Head of caudate nucleus (tissue), 42 donors: ENCODE measurements at places on chromosomes 7 and 10.
A peak's percentile ranks its signal among the peaks of the same experiment; 100 is the strongest.

DNA sequence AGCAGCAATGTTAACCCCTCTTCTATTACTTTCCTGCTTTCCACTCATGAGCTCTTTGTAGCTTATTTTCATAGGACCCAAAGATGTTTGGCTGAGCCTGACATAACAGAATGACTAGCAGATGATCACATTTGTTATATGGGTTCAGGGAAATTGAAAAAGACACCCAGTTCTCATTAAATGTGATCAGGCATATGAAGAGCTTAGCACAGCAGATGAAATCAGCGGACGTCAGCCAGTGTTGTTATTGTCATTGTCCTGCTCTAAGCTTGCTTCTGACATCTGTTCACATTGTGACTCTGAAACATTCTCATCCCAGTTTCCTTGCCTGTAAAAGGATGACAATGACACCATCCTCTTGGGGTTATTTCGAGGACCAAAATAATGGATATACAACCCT is 43.5 kb downstream of the FAM241B start:
- no peak for DNase-seq

DNA sequence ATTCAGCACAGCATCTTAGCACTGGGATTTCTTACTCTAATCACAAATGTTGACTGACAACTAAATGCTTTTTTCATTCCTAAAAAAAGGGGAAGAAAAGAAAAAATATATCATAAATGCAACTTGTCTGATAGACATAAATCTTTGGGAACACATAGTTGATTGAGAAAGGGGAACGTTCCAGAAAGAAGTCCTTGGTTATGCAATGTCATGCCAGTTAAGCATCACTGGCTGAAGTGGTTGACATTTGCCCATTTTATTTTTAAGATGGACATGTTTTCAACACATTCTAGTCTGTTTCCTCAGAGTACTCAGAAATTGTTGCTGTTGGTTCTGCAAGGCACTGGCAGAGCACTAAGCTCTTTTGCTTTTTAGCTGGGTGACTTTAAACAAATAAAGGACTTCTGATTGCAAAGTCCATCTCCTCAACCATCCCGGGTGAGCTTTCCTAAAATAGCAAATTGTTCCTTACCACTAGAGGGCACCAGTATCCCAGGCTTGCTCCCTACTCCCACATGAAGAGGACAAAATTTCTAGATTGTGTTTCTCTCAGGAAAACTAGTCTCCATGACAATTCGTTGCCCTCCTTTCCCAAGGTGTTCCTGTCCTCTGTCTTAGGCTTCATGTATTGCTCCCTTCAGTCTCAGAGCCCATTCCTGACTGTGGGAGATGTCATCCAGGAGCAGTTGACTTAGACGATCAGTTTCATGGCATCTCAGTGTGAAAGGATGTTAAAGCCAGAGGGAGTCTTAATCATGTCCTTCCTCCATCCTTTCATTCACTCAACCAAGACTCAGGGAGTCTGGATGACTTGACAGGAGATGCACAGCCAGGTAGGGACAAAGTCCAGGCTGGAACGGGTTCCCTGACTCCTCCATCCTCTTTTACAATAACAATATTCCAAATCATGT is 23.9 kb downstream of the OPALIN start:
- DNase-seq: peak; percentile 51

DNA sequence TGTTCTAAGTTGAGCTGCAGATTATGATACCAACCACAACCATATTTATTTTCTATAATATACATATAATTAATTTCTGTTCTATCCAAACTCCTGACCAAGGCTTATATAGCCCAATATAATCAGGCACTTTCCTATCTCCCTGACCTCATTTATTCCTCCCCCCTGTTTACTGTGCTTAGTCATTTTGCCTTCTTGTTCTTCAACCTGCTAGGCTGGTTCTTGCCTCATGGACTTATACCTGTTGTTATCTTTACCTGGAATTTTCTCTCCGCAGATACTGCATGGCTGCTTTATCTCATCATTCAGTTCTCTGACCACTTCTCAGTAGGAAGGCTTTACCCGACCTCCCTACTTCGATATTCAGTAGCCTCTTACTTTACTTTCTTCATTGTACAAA is 24.9 kb upstream of the FAM3C start:
- DNase-seq: no peak

- no peak for DNase-seq
These were observed 58.9 kb downstream of the SH2D4B start for GRCh38 chr10:80596391-80597257.
